ENCODE measurements at places on chromosomes 7 and 10. TPM values are rescaled to one million over a fixed set of nuclear protein-coding genes. Genes with fewer than 3 reads are reported as not detected.

Gene CLDN3
- 19.2 TPM for total RNA-seq

Gene FGFR2
- total RNA-seq: 19.7 TPM

Gene VSTM2A
- total RNA-seq: not detected

Gene CCDC172
- total RNA-seq: not detected

Gene SUV39H2
- 26.6 TPM for total RNA-seq
